ENCODE measurements at places on chromosomes 4 and X. TPM values are rescaled to one million over a fixed set of nuclear protein-coding genes. Genes with fewer than 3 reads are reported as not detected.

EREG gene
- not detected for total RNA-seq

RGN gene
- total RNA-seq: 175 TPM

AKAP4 gene
- not detected for total RNA-seq

GRCh38 chr4:28443801-28444412, 1583.3 kb downstream of the STIM2 start:
- DNase-seq: no peak

DNA sequence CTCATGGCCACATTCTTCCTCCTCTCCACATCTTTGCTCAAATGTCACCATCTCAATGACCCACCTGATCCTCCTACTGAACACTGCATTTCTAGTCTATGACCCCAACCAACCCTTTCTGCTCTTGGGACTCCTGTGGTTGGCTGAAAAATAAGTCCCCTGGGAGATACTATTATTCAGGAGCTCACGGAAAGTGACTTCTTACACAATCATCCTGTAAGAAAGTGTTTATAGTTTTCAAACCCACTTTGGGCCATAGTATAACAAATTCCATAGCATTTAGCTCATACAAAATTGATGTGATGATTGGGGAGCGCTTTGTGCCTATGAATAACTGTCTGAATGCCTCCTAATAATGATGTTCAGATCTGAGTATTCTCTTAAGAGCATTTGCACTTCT, 161.4 kb upstream of the HS3ST1 start:
- DNase-seq: no peak

DNA sequence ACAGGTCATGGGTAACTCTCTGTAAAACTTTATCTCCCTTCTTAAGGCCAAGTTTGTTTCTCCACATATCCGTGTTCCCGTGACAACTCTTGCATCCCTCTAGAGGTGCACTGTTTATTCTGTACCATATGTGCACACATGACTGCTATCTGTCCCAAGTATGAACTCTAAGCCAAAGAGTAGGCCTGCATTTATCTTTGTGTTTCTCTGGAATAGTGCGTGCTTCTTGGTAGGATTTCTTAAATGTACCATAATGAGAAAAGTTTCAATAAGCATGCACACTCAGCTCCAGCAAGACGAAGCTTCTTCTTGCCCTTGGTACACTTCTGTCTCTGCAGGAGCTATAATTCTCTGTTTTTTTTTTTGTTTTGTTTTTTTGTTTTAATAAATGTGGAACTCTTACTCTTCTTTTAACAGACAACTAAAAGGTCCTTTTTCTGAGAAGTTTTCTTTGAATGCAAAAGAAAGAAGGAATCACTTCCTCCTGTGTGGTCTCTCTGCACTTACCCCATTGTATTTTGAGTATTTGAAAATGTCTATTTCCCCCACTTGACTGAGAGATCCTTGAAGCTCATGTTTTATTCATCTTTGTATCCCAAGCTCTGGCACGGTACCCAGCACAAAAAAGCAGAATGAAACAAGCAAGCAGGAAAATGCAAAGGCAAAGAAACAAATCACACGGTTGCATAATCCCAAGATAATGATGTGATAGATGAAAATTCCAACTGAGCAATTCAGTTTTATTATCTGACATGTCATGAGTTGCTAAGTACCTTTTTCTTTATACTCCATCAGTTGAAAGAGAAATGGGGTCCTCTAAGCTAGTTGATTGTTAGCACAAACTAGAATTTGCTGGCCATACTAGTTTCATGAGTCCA, 521.9 kb upstream of the BOD1L1 start:
- no peak for DNase-seq

All from right lobe of liver (tissue), 6 donors.